IPS DF 19.7 (cell line): ENCODE measurements at places on chromosomes 2 and 18.

DNA sequence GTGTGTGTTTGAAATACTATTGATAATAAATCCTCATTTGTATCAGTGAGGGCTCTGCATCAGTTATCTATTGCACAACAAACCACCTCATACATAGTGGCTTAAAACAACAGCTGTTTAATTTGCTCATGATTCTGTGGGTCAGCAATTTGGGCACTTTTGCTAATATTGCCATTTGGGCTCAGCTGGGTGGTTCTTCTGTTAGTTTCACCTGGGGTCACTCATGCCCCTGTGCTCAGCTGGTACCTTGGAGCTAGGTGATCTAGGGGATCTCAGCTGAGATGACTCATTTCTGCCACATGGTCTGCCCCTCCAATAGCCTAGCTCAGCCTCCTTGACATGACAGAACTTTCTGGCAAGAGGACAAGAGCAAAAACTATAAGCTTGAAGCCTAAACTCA lies 126.3 kb downstream of the LYPD6B start:
- DNase-seq: no peak

DNA sequence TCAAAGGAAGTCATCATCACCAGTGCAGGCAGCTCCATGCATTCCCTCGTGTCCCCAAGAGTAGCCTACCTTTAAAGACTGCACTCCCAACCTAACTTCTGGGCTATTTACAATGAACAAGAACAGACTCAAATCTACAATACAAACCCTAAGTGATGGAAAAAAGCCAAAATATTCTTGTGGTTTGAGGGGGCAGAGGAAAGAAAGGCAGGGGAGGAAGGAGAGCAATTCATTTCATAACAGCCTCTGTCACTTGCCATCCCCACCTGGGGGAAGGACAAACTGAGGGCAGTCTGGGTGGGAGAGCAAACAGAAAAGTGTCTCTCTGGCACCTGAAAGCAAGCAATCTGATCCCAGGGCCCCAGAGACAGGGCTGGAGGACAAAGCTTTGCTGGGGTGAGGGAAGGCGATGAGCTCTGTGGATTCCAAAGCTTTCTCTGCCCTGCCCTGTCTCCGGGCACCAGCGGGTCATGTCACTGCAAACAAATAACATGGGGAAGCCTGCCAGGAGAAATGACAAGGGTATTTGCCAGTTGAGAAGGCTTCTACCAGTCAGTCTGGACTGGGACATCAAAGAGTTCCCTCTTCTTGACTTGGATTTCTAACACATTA lies 528.0 kb upstream of the TNP1 start:
- DNase-seq: no peak

- no peak for DNase-seq
These were observed 13.8 kb upstream of the KIF1A start for GRCh38 chr2:240833724-240834285.

DNA sequence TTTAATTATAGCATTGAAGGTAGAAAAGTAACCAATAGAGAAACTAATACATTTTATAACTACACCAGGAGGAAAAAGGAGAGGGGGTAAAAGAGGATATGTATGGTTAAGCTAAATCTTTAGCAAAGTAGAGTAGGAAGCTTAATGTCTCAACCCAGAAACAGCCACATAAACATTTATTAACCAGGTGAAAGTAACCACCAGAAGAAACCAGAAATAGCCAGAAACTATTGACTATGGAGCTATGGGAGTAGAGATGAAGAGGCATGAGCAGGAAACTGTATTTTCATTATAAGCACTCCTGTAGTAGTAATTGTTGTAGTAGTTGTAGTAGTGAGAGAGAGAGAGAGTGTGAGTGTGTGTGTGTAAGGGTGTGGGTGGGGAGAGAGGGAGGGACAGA lies 617.5 kb upstream of the CHAC2 start:
- DNase-seq: no peak

- no peak for DNase-seq
These were observed 168.2 kb downstream of the MCFD2 start for GRCh38 chr2:46747297-46747818.
